ENCODE measurements at places on chromosomes 3 and 15.

DNA sequence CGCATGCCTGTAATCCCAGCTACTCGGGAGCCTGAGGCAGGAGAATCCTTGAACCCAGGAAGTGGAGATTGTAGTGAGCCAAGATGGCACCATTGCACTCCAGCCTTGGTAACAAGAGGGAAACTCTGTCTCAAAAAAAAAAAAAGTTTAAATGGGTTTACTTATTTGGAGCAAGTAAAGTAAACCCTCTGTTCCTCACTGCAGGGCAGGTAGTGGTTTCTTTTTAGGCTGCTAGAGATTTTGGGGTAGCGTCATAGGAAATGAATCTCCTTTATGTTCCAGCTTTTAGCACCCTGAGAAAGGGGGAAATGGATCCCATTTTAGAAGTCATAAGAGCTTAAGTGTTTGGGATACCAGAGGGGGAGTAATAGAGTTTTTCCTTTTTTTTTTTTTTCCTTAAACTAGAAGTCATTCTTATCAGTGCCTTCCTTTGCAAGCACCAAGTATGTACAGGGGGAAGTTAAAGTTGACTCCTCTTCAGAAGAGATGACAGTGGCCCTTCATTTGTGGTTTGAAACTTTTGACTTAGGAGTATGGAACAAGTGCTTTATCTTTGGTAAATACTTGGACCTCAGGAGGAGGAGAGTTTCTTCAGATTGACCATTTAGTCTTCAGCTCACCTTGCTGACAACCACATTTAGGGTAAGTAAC is 8.0 kb downstream of the PXK start:
- H3K36me3 ChIP-seq: peaks cover 3% of the 10 kb centered on the region
- no peak overlapping the region for H3K27ac ChIP-seq
- no peak for DNase-seq
- H3K4me3 ChIP-seq: no peak overlapping the region

DNA sequence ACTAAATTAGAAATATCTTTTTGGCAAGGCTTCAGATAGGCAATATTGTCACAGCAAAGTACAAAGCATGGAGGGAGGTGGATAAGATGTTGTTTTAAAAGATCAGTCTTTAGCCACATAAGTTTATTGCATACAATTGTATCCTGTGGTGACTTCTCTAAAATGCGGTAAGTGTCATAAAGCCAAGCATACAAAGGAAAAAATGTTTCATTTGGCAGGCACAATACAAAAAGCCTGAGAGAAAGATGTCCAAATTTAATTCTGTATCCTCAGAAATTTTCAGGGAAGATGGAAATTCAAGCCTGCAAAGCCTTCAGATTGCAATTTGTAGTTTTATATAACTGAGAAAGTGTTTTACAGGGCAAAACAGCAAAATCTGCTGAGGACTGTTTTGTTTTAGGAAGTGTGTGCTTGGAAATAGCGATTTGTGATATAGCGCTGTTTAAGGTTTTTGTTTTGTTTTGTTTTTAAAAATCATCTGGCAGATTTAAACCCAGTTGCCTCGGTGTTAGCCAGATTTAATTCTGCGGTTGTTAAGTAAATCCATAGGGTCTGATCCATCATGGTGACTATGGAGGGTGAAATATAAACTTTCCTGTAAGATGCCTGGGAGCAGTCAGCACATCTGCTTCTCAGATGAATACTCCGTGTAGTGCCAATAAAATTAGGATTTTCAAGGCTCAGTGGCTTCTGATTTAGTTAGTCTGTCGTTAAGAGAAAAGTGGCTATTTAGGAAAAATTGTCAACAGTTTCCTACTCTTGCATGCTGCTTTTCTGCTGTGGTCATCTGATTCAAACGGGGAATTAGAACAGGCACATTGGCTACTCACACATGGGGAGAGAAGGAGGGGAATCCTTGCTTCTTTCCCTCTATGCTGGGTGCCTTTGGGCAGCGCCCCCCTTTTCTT is 8.0 kb downstream of the KAT2B start:
- no peaks in the 10 kb centered on the region for H3K36me3 ChIP-seq
- no peaks in the 10 kb centered on the region for H3K27me3 ChIP-seq
- H3K4me3 ChIP-seq: peak overlapping the region; percentile 9
- peak overlapping the region; percentile 45 for H3K27ac ChIP-seq
- no peak for DNase-seq
- H3K4me1 ChIP-seq: peaks cover 59% of the 10 kb centered on the region

DNA sequence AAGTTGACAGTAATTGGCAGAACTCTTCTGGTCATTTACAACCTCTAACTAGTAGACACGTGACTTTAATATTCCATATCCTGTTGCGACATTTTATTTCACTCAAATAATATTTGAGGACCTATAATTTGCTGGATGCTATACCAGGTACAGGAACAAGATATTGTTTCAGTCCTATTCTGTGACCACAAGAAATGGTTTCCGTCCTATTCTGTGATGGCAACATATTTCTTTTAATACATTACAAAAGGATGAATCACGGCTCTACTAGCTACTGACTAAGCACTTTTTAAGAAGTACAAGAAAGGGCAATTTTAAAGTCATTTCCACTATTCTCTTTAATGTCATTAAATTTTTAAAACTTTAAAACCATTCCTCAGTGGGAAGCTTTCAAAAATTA is 400.2 kb downstream of the CNTN3 start:
- no peak overlapping the region for H3K4me3 ChIP-seq
- H3K27ac ChIP-seq: no peak overlapping the region
- DNase-seq: no peak
- H3K4me1 ChIP-seq: no peaks in the 10 kb centered on the region

DNA sequence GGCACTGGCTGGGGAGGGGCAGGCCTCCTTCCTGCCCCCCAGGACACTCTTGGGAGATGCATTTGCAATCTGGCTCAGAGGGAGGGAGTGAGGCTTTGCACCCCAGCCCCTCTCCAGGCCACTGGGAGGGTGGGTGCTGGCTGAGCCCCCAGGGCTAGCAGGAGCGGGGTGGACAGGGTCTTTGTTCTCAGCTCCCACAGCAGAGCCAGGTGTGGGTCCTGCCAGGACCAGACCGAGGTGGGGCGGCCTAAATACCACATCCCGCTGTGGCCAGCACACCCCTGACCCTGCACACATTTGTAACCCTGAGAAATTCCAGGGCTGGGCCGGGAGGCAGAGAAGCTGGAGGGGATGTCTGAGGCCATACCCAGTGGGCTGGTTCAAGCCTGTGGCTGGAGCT is 41.0 kb downstream of the STARD5 start:
- H3K36me3 ChIP-seq: peaks cover 29% of the 10 kb centered on the region
- DNase-seq: no peak
- no peak overlapping the region for H3K27ac ChIP-seq
- H3K4me1 ChIP-seq: peaks cover 14% of the 10 kb centered on the region
- no peaks in the 10 kb centered on the region for H3K27me3 ChIP-seq
- no peak overlapping the region for H3K4me3 ChIP-seq

- no peaks in the 10 kb centered on the region for H3K27me3 ChIP-seq
- no peak overlapping the region for H3K4me3 ChIP-seq
- no peaks in the 10 kb centered on the region for H3K36me3 ChIP-seq
Measured at GRCh38 chr3:88775026-88775690, 332.3 kb upstream of the EPHA3 start.

- H3K4me3 ChIP-seq: no peak overlapping the region
- peaks cover 58% of the 10 kb centered on the region for H3K36me3 ChIP-seq
- no peak for DNase-seq
- H3K27ac ChIP-seq: no peak overlapping the region
Measured at GRCh38 chr3:158830391-158830790, 28.5 kb downstream of the MFSD1 start.

DNA sequence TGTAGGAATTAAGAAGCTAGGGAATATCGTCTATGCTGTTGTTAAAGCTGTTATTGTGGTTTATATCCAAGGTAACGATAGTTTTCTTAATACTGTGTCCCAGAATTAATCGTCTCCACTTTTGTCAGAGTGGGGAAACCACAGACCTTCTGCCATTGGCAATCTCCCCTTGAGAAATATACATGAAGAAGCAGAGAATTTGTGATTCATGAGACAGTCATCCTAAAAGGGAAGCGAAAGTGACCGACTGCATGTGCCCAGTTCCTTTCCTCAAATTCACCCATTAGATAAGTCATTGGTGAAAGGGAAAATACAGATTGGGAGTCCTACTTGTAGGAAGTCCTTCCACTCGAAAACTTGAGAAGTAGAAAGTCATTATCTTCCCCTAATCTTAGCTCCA is 26.6 kb downstream of the DIPK2A start:
- H3K36me3 ChIP-seq: no peaks in the 10 kb centered on the region
- no peak overlapping the region for H3K4me3 ChIP-seq
- DNase-seq: no peak
- H3K27ac ChIP-seq: no peak overlapping the region
- no peaks in the 10 kb centered on the region for H3K4me1 ChIP-seq
- H3K27me3 ChIP-seq: no peaks in the 10 kb centered on the region

- H3K27me3 ChIP-seq: no peaks in the 10 kb centered on the region
- no peak overlapping the region for H3K4me3 ChIP-seq
- no peaks in the 10 kb centered on the region for H3K36me3 ChIP-seq
- no peak overlapping the region for H3K27ac ChIP-seq
- no peak for DNase-seq
- peaks cover 4% of the 10 kb centered on the region for H3K4me1 ChIP-seq
Measured at GRCh38 chr3:69443457-69443920, 57.6 kb upstream of the FRMD4B start.

- no peaks in the 10 kb centered on the region for H3K36me3 ChIP-seq
- H3K27me3 ChIP-seq: no peaks in the 10 kb centered on the region
- peak overlapping the region; percentile 94 for H3K27ac ChIP-seq
Measured at GRCh38 chr15:70091726-70092463, 5.8 kb downstream of the TLE3 start.

DNA sequence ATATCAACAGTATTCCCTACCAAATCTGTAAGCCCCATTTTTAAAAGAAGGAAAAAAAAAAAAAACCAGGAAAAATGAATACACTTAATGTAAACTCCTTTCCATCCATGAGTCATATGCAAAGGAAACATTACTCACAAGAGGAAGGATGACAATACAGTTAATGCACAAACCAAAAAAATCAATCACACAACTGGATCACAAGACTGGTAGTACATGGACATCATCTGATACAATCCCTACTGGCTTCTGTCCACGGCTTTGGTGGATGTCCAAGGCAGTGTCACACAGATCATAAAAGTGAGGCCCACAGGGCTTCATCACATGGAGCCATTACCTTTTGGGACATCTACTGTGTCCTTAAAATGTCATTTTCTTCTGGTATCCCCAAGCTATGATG is 44.0 kb downstream of the SUCLG2 start:
- H3K36me3 ChIP-seq: peaks cover 37% of the 10 kb centered on the region
- no peak for DNase-seq

- H3K4me1 ChIP-seq: peaks cover 15% of the 10 kb centered on the region
- peak; percentile 53 for DNase-seq
- H3K36me3 ChIP-seq: peaks cover 8% of the 10 kb centered on the region
- H3K27me3 ChIP-seq: no peaks in the 10 kb centered on the region
Measured at GRCh38 chr3:196971094-196971698, 2.6 kb upstream of the PIGZ start.

GRCh38 chr3:85939074-85939482 is 980.3 kb downstream of the CADM2 start:
- no peak for DNase-seq
- no peak overlapping the region for H3K27ac ChIP-seq
- no peak overlapping the region for H3K4me3 ChIP-seq
- no peaks in the 10 kb centered on the region for H3K4me1 ChIP-seq
- H3K27me3 ChIP-seq: no peaks in the 10 kb centered on the region
- no peaks in the 10 kb centered on the region for H3K36me3 ChIP-seq

- no peak overlapping the region for H3K4me3 ChIP-seq
- H3K27ac ChIP-seq: no peak overlapping the region
- no peaks in the 10 kb centered on the region for H3K4me1 ChIP-seq
- peaks cover 9% of the 10 kb centered on the region for H3K27me3 ChIP-seq
- no peak for DNase-seq
Measured at GRCh38 chr3:46214751-46215352, 6.7 kb upstream of the CCR1 start.

DNA sequence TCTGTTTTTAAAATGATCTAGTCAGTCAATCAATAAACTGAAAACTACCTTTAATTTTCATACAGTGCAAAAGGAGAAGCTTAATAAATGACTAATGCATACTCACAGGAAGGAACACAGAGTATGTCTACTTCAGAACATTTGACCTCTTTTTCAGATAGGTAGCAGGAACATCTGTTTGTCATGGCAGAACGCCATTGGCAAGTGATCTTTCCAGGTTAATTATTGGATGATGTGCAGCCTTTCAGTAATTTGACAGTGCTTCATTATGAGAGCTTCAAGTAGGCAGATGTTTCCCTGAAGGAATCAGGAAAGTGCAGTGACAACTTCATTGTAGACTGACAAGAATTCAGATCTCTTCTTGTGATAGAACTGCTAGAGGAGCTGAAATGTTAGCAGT is 325.0 kb downstream of the OTOL1 start:
- no peaks in the 10 kb centered on the region for H3K27me3 ChIP-seq
- no peak overlapping the region for H3K27ac ChIP-seq
- no peak for DNase-seq
- no peaks in the 10 kb centered on the region for H3K4me1 ChIP-seq

DNA sequence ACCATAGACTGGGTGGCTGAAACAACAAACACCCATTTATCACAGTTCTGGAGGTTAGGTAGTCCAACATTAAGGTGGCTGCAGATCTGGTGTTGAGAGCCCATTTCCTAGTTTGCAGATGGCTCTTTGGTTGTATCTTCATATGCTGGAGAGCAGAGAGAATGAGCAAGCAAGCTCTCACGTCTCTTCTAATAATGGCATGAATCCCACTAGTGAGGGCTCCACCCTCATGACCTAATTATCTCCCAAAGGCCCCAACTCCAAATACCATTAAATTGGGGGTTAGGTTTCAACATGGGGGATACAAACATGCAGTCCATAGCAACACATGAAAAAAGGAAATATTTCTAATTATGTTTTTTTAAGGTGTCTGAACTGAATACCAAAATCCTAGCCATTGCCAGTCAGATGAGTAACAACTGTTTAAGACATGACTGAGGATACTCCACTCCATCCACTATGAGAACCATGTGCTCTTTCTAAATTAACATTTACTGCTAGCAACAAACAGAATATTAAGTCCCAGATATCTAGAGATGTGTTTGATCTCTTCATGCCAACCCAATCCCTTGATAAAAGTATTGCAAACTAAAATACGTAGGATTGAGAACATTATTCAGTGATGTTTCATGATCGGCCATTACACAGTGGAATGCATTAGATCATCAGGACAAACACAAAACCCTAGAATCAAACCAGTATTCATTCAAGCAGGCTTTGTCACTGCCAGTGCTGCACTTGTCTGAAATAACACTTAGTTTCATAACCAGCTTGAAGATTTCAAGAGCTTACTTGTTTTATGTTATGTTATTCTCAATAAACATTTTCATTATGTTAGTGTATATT is 340.3 kb downstream of the SLC9A9 start:
- H3K4me3 ChIP-seq: no peak overlapping the region
- H3K4me1 ChIP-seq: no peaks in the 10 kb centered on the region
- H3K36me3 ChIP-seq: no peaks in the 10 kb centered on the region
- DNase-seq: no peak

GRCh38 chr15:91593067-91593466 is 260.4 kb upstream of the SLCO3A1 start:
- DNase-seq: no peak
- H3K4me3 ChIP-seq: no peak overlapping the region
- no peaks in the 10 kb centered on the region for H3K36me3 ChIP-seq
- no peaks in the 10 kb centered on the region for H3K27me3 ChIP-seq
- H3K4me1 ChIP-seq: no peaks in the 10 kb centered on the region
- no peak overlapping the region for H3K27ac ChIP-seq

GRCh38 chr15:93997071-93997658 is 234.2 kb upstream of the MCTP2 start:
- H3K4me3 ChIP-seq: no peak overlapping the region
- no peaks in the 10 kb centered on the region for H3K27me3 ChIP-seq
- H3K27ac ChIP-seq: no peak overlapping the region
- no peak for DNase-seq

- H3K4me3 ChIP-seq: no peak overlapping the region
- no peaks in the 10 kb centered on the region for H3K27me3 ChIP-seq
- H3K36me3 ChIP-seq: no peaks in the 10 kb centered on the region
- DNase-seq: no peak
Measured at GRCh38 chr3:13349823-13350222, 70.3 kb downstream of the NUP210 start.
